ENCODE measurements at places on chromosomes 11 and 22. TPM values are rescaled to one million over a fixed set of nuclear protein-coding genes. Genes with fewer than 3 reads are reported as not detected.

GRCh38 chr11:78660471-78660870 lies 85.8 kb upstream of the NARS2 start:
- peak; percentile 63 for DNase-seq

DNA sequence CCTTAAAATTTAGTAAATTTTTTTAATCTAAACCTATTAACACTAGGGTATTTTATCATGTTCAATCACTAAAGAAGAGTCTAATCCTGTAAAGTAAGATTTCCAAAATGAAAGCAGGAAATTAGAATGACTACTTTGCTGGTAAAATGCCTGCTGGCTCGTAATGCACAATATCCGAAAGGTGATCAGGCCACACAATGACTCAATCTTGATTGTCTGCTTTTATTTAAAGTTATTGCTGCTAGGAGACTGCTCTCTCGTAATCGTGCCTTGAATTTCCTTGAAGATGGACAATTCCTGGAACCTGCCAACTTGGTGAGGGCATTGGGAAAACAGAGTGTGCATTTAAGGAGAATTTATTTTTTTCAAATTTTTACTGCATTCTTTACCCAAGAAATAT lies 1786.5 kb upstream of the RAG2 start:
- no peak for DNase-seq

SORL1 gene
- 3.1 TPM for total RNA-seq

- DNase-seq = no peak
Observed at GRCh38 chr11:133153031-133153430, 379.3 kb downstream of the OPCML start.

DNA sequence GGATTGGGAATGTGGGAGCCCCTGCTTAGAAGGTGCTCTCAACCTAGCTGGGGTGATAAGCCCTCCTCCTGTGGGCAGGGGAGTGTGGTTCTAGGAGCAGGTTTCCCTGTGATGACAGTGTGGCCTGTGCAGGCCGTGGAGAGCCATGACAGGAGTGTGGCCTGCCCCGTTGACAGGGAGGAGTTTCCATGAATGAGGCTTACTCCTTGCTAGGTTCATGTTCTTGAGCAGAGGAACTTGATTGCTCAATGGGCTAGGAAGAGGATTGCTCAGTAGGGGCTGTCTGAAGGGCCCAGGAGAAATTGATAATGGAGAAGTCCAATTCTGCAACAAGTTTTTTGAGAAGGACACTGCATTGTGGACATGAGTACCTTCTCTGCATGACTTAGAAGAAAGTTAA lies 92.0 kb downstream of the PPP6R3 start:
- DNase-seq = no peak

POLR3H gene
- 38.2 TPM for total RNA-seq

UPK3A gene
- not detected for total RNA-seq

GRCh38 chr11:122307476-122308035 lies 191.5 kb upstream of the BLID start:
- DNase-seq = no peak

MAJIN gene
- not detected for total RNA-seq

DNA sequence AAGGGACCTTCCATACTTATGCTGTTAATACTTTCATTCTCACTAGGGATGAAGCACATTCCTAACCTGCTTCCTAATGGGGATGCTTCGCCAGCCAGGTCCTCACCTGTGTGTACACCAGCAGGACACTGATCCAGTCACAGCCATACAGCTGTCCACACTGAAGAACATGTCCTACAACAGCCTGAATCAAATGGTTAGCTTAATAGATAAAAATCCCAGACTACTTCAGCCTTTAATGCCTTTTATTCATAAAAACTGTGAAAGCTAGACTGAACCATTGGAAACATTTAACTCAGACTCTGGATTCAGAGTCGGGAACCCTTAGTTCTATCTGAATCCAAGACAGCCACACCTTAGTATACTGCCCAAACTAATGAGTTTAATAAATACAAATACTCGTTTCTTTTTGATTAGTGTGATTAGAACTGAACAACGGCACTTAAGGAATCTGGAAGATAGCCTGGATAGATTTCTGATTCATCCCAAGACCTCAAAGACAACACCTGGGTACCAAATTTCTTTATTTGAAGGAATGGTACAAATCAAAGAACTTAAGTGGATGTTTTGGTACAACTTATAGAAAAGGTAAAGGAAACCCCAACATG lies 3.3 kb downstream of the FTH1 start:
- no peak for DNase-seq

TMPRSS5 gene
- 1.6 TPM for total RNA-seq

GRCh38 chr11:8102965-8103364 lies 22.0 kb downstream of the TUB start:
- DNase-seq = peak; percentile 62

NRIP3 gene
- 0.97 TPM for total RNA-seq

LDHAL6A gene
- not detected for total RNA-seq

Measured in osteocyte (in vitro differentiated cells).